SJSA1 (cell line): ENCODE measurements at places on chromosomes 7 and 10. TPM values are rescaled to one million over a fixed set of nuclear protein-coding genes. Genes with fewer than 3 reads are reported as not detected.

Gene ZCCHC24
- 9.2 and 10.4 TPM in 2 replicates for total RNA-seq

GRCh38 chr10:49539320-49539885 is 482 bp upstream of the ERCC6 start:
- peak; percentile 49 for DNase-seq

DNA sequence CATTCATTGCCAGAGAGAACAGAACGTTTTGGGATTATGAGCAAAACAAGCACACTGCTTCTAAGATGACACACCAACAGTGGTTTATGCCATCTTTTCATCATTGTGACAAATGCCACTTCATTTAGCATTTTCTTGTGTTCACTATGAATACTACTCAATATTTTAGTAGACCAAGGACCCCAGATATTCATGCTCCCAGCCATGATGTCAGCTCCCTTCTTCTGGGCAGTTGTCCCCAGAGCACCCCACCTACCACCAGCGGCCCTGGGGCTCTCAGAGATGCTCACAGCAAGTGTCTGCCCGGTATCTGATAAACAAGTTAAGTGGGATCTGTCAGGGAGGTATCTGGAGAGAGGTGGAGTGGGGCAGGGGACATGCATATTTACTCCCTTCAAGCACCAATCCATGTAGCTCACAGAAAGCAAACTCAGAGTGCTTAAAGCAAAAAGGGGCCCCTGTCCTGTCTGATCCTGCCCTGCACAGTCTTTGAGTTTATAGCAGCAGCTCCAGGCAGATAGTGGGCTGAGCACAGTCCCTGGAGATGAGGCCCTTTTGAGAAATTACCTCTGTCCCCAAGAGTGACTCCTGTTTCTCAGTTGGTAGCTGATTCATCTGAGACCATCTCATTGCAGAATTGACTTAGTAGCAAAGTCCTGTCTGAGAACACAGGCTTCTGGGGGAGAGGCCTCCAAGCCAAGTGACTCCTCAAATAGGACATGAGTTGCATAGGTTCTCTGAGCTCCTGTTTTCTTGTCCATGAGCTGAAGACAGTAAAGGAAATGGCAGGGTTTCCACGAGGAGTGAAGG is 281.8 kb upstream of the KLF6 start:
- DNase-seq, result no peak

- DNase-seq, result peak; percentile 59
Observed at GRCh38 chr7:29606287-29606721, 42.7 kb downstream of the PRR15 start.

- no peak for DNase-seq
Observed at GRCh38 chr10:90884431-90884830, 12.7 kb downstream of the RPP30 start.

Gene C10orf105
- total RNA-seq, result not detected in 2 replicates

Gene PLA2G12B
- total RNA-seq, result not detected in 2 replicates

DNA sequence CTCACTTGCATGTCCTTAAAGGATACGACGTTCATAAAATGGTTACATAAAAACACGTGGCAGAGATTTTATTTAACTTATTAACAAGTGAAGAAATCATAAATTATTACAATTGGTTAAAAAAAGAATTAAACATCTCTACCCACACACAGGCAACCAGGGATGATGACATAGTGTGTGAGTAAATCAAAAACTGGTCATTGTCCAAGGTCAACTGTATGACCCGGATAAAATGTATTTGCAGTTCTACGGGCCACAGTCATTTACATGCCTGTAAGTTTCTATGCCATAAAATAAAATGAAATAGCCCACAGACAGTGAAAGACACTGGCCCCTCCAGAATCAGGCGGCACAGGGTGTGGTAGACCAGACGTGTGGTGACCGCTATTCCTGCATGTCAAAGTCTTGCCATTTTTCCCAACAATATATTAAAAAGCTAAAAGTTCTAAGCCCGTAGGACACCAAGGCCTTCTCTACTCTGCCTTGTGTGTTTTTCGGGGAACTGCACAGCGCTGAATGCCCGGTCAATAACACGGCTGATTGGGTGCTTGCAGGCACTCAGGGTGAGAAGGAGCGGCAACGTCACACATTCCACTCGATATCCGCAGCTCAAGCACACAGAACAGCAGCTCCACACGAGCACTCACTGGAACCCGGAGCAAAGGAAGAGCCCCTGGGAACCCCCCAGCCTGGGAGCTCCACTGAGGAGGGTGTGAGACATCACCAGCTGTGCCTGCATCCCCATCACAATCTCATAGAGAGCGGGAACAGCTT is 143.3 kb upstream of the PPP2R2D start:
- DNase-seq, result no peak

GRCh38 chr10:125756196-125756595 is 19.4 kb downstream of the MMP21 start:
- no peak for DNase-seq

GRCh38 chr10:66167816-66168215 is 758.0 kb upstream of the LRRTM3 start:
- no peak for DNase-seq

Gene DENND2A
- total RNA-seq, result 10.2 and 30.0 TPM in 2 replicates

- peak; percentile 8 for DNase-seq
Observed at GRCh38 chr7:159025161-159025779, 119.4 kb downstream of the VIPR2 start.
